DMS79 treated with DMSO at 0.1 percent for 48 hours (cell line): ENCODE measurements at places on chromosomes 5 and 9.

DNA sequence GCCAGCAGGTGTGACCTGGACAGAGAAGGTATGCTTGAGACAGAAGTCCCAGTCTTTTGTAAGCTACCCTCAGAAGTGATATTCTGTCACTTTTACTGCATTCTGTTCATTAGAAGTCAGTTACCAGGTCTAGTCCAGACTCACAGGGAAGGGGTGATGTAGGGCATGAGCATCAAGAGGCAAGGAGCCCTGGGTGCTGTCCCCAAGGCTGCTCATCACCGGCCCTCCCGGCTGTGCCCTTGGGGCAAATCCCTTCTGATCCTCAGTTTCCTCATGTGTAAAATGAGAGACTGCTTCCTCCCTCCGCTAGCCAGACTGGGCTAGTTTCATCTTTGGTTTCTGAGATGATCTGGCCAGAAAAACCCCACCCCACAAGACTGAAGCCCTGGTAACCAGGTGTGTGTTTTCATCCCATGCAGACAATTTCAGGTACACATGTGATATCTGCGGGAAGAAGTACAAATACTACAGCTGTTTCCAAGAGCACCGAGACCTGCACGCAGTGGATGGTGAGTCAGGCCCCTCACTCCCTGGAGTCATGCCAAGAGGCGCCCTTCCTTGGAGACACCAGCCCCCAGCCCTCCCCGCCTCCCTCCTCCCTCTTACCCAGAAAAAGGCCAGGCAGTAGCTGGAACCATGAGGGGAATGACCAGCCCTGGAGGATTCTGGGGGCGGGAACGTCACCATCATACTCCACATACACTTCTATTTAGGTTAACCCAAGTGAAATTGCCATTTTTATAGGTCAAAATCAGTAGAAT, 71.0 kb downstream of the AMBP start:
- DNase-seq, result no peak

- no peak for DNase-seq
These were observed 64.0 kb upstream of the XPA start for GRCh38 chr9:97761056-97761598.

GRCh38 chr9:36101916-36102741, 34.4 kb upstream of the GLIPR2 start:
- DNase-seq, result no peak

DNA sequence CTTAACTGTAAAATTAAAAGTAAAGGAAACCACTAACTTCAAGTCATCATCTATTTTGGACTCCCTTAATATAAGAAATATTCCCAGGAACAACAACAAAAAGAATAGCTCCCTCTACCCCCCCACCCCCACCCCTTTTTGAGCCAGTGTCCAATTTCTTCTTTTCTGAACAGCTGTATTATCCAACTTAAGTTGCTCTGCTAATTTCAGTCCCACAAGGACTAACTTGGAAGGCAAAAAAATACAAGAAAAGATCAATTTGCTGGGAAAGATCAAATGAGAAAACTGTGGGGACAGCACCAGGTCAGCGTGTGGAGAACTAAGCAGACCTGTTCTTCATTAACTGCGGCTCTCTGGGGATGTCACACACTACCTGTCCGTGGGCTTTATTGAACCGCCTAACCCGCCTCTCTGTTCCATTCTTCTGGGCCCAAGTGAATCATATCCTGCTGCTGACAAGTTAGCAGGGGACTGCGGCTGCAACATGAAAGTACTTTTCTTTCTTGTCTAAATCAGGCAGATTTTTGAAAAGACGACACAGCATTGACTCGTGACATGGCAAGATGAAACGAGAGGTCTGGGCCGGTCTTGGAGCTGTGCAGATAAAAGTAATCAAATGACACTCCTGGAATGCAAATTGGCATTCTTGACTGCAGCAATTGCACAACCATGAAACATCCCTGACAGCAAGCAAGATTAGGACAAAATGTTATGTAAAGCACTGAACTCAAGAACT, 2.7 kb downstream of the BNC2 start:
- no peak for DNase-seq

DNA sequence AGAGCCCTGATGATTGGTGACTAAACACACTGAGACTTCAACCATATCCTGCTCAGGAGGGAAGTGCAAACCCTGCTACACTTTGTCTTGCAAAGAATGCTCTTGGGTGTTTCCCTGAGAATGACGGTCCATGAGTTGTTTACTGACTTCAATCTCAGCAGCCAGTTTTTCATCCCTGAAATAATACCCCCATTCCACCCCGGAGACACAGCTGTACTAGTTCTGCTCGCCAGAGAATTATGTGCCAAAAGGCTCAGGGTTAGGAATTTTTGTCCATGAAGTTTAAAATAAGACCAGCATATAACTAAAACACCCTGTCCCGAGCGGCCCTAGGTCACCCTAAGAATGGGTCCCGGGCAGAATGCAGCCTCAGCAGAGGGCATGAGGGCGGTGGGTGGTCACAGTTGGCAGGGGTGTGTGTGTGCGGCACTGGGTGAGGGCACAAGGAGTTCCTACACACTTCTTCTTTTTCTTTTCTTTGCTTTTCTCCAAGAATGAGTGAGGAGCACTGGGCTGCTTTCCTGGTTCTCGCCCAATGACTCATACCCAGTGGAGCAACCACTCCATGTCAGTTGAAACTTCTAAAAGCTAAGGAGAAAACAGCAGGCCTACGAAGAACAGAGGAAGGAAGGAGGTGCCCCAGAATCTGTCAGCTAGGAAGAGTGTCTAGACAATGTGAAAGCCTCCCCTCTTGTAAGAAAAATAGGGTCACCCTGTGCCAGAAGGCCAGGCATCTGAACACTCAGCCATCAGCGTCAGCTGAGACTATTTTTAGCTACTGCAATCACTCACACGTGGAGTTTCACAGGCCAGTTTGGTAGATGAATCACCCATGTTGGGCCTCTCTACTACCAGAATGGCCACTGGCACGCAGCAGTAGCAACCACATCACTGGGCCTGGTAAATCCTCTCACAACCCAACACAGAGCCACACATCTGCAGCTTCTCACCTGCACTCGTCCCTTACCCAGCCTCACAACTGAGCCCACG, 105.9 kb downstream of the DPYSL3 start:
- no peak for DNase-seq

- no peak for DNase-seq
These were observed 127.5 kb upstream of the CPEB4 start for GRCh38 chr5:173760461-173761177.

DNA sequence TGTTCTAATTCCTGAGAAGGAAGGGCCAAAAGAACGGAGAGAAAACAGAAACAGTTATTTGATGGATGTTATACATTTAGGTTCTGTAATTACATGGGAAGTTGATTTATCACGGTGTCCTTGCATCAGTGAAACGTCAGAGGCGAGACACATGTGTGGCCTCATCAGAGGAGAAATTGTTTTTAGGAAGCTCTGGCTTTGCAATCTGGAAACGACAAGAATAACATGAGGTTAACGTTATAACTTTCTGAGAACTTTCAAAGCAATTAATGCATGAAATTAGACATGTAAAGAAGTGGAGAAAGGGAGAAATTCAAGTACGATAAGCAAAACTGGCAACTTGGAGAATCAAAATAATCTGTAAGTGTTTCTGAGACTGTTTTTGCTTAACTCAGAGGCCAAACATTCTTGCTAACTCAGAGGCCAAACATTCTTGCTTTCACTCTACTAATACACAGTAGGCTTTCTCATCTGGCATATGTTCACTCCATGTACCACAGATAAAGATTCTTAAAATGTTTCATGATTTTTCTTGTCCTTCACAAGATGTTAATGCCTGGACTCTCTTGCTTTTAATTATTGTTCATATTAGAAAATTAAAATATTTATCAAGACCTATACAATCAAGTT, 933.0 kb downstream of the TLE4 start:
- DNase-seq, result no peak

DNA sequence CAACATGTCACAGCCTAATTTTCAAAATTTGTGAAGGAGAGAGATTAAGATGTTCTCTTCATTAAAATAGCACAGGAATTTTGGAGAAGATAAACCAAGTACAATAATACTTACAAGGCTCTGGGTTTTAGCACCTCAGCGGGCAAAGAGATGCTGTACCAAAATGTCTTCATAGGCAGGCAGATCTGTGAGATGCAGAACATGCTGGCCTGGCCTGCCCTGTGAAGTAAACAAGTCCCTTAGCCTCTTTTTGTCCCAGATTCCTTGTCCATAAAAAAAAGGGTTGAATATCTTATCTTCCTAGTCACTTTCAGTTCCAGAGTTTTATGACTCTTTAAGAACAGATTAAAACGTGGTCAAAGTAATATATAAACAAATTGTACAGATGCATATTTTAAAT, 53.0 kb upstream of the C6 start:
- no peak for DNase-seq

GRCh38 chr9:14399756-14400657, 86.1 kb upstream of the NFIB start:
- DNase-seq, result peak; percentile 25

DNA sequence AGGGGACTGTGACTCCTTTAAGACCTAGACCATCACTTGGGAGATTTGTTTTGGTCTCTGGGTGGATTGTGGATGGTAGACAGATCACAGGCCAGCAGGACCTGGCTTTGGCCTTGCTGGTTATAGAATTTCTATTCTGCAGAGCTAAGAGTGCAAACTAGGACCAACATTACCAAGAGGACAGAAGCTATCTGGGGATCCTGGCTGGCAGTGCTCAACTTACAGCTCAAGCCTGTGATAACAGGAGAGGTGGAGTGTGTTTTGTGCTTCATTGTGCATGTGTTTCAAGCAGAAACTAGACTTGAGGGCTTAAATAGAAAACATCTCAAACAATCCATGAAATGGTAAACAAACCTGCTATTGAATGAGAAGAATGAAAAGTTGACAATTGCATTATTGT, 106.7 kb downstream of the ZNF462 start:
- DNase-seq, result peak; percentile 17

DNA sequence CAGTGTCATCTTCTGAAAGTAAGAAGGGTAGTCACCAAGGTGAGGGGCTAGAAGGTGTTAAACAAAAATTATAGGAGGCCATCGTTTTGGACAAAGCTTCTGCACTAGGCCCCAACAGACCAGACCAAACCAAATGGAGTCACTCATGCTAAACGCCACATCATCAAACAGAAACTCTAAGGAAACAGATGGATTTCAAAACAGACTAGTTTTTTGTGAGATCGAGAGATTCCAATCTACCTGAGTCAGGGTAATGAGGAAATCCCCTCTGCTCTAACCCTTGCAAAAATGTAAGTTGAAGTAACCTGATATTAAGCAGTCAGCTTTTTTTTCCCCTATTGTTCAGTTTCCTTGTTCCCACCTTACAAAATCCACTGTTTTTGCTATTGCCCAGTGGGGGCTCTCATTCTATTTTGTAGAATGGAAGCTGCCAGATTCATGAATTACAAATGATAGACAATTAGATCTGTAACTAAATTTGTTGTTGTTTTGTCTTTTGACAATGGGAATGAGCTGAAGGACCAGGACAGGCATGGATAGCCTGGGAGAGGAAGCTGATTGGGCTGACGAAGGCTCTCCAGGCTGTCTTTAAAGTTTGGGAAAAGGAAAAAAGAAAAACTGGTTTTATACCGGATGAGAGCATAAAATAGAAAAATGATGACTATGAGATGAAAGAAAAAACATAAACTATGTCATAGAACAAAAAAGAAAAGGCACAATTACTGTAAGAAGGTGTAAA, 94.7 kb upstream of the ADAMTSL1 start:
- no peak for DNase-seq

- no peak for DNase-seq
These were observed 17.6 kb downstream of the DMRT3 start for GRCh38 chr9:994005-994404.

DNA sequence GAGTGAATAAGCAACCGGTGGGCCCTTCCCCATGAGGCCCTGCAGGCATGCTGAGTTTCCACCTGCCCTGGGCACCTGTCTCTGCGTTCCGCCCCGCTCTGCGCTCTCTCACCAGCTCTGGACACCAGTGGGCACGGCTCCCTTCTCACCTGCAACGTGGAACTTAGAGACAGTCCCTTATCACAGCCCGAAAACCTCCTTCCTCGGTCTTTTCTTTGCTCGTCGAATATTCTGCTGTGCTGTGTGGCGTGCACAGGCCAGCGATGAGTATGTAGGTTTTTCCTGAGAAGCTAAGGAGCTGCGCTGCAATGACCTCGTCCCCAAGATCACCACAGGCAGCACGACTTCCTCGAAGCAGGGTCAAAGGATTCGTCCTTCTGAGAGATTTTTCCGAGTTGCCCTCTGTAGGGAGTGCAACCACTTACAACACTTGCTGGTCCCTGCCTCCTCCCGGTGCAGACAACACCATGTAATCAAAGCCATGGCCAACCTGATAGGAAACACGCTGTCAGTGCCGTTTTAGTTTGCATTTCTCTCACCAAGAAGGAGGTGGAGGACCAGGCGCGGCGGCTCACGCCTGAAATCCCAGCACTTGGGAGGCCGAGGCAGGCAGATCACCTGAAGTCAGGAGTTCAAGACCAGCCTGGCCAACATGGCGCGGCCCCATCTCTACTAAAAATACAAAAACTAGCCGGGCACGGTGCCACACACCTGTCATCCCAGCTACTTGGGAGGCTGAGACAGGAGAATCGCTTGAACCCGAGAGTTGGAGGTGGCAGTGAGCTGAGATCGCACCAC, 27.2 kb upstream of the NOTCH1 start:
- no peak for DNase-seq

- no peak for DNase-seq
These were observed 10.9 kb downstream of the RAPGEF1 start for GRCh38 chr9:131728961-131729360.

- no peak for DNase-seq
These were observed 330.7 kb upstream of the POU5F2 start for GRCh38 chr5:94072116-94072515.

DNA sequence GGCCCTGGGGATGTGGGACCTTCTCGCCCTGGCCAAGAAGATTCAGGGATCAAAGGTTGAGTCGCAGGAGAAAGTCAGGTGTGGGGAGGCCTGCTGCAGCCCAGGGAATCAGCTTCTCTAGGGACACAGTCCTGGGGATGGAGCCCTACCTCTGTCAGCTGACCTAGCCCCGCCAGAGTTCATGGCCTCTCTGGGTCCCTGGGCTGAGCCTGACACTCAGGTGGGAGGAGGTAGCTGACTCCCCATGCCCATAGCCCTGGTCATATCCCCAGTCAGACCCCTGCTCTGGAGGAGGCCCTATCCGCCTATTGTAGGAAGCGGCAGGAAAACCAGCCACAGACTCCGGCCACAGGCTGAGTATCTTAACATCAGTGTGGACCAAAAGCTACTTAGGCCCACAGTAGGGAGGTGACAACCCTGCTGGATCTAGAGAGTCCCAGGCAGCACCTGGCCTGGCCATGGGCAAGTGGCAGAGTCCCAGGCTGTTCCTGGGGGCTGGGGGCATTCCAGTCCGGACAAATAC, 15.0 kb upstream of the MRNIP start:
- DNase-seq, result no peak

DNA sequence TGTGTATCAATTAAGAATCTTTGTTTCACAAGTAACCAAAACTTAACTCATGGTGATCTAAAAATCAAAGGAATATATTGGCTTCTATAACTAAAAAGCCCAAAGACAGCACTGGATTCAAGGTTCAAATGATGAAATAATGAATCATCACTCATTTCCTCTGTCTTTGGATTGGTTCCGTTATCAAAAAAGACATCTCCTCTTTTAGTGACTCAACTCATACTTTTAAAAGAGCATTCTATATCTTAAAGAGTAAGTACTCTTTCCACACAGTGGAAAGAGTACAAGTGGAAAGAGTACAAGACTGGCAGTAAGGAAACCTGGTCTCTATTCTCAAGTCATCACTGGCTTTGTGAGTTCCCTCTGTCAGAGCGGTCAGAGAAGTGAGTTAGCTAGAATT, 141.4 kb upstream of the NMUR2 start:
- no peak for DNase-seq

GRCh38 chr5:146878476-146879172, at the start of gene PPP2R2B:
PPP2R2B (minus strand) TSS chr5:146878757.
- DNase-seq, result peak; percentile 56

GRCh38 chr5:95782181-95782580, 40.3 kb downstream of the GLRX start:
- DNase-seq, result no peak
